ENCODE measurements at places on chromosomes 6 and 20.

DNA sequence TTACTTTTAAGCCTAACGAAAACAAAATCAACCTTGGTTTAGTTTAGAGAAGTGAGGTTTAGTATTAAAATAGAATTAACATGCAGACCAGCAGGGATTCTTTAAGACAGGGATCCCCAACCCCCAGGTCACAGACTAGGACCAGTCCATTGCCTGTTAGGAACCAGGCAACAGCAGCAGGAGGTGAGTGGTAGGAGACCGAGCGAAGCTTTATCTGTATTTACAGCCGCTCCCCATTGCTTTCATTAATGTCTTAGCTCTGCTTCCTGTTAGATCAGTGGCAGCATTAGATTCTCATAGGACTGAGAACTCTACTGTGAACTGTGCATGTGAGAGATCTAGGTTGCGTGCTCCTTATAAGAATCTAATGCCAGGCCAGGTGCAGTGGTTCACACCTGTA lies 225.9 kb downstream of the NKAIN2 start:
- DNase-seq, result no peak

- no peak for DNase-seq
These were observed 3.6 kb downstream of the GZF1 start for GRCh38 chr20:23365390-23366165.

DNA sequence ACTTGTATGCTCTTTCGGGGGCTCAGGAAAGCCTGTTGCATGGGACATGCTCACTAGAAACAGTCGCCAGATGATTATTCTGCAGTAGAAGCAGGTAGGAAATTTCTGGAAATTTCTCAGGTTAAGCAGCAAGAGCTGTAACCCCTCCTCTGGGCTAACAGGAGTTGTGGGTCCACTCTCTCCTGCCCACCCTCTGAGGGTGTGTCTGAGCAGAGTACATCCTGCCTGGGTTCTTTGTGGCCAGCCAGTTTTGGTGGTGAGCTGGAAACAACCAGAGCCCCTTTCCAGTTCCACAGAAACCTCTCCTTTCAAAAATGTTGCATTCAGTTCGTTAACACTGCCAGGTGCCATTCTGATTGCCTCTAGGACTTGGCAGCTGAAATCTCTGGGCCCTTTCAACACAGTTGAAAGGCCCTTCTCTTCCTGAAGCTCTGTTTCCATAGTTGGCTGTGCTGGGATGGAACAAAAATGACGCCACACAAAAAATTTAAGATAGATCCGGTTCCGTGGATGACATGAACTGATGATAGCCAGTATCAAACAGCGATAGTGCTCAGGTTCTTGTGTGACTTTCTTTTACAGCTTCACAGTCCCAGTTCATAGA lies 38.5 kb downstream of the PLCG1 start:
- DNase-seq, result no peak

GRCh38 chr20:19416627-19417026 lies 204.2 kb downstream of the SLC24A3 start:
- DNase-seq, result no peak

DNA sequence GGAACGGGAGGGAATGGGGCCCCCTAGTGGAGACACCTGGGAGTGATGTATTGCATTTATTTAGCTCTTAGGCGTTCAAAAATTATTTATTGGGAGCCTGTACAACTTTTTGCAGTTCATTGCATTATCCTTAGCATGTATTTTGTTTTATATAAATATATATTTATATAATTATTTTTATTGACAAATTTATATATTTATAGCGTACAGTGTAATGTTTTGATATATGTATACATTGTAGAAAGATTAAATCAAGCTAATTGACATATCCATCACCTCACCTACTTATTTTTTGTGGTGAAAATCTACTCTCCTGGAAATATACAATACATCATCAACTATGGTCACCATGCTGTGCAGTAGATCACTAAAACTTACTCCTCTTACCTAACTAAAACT lies 975 bp downstream of the SIRT5 start:
- DNase-seq, result no peak

DNA sequence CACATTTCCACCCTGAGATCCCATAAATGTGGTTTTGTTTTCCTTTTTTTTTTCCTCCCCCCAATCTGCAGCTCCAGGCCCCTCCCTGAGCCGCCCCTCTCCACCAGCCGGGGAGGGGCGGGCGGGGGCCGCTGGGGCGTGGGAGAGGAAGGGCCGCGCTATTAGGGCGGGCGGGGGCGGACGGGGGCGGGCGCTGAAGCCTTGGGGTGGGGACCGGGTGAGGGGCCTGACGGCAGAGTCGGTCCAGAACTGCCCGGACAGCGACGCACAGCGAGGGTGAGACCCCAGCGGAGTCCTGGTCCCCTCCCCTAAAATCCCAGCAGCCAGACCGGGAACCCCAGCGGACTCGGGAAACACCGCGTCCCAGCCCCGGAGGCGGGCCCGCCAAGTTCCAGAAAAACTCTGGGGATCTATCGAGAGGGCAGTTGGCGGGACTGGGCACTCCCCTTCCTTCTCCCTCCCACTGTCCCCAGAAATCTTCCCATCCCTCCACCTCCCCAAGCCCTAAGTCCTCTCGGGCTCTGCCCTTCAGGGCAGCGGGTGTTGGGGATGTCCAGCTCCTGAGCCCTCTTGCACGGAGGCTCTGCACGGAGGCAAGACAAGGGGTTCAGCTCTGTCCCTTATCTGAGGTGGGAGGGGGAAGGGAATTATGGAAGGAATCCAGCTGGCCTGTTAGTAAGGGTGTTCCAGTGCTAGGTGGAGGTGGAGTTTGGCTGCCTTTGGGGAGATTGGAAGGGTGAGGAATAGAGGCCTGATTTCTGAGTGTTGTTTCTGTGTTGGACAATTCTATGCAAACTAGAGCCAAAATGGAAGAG lies at the start of gene PRICKLE4:
Gene PRICKLE4 (plus strand): TSS at position 232 of the 815 bp plus-strand sequence. CDS start 2,692 bp downstream, outside the sequence.
- no peak for DNase-seq

DNA sequence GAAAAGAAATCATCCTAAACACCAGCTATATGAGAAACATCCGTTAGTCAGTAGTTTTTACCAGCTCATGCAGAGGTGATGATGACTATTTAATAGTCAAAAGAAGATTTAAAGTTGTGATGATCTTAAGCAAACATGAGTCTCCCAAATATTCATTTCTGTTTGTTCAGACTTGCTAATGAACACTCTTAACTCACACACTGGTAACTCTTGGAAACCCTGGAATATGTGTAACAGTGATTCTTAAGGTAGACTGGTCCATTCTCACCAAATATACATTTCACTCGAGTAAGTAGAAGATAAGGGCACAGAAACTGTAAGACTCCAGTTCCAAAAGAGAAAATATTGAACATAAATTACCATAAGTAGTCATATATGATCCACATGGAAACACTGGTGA lies 29.1 kb downstream of the RSPO3 start:
- DNase-seq, result no peak

GRCh38 chr6:14573703-14574290 lies 456.2 kb downstream of the CD83 start:
- DNase-seq, result no peak

DNA sequence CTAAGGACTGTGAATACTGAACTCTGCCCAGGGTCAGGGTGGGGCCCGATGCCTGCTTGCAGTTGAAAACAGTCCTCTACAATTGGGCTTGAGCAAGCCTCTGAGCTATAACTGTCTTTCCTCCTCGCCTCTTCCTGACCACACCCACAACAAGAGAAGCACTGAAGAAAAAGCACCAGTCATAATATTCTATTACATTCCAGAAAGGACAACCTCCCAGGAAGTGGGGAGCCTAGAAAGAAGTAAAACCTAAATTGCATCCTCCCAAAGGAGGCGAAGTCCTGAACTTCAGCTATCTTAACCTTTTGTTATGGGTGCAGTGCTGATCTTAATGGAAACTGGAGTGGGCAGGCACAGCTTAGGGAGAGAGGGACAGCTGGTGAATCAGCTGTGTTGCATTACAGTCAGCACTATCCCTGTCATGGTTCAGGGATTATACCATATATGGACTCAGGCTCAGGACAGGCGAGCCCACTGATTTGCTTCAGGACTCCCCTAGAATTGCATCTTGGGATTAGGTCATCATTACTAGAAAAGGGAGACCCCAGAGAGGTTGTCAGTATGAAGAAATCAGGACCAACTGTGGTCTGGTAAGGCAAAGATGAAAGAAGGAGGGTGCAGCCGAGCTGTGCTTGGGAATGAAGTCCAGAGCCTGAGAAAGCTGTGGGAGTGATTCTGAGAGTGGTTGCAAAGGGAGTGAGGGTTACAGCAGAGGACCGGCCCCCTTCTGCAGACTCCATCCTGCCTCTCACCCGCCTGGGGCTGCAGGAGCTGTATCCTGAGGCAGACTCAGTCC lies 18.3 kb upstream of the TRAM2 start:
- DNase-seq, result no peak

DNA sequence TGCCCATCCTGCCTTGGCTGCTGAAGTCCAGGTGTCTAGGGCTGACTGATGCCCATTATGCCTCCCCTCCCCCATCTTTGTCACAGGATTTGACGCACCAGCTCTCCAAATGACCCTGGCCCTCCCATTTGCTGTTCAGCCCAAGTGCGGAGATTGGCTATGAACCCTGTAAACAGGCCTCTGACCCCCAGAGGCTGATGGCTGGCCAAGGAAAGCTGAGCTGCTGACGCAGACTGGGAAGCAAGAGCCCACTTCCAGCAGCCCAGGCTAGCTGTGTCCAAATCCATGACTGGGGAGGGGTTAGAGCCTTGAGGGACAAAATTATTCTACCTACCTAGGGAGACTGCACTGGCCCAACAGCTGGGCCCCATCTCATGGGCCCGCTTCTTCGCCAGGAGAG lies 797 bp upstream of the GNRH2 start:
- DNase-seq, result no peak

DNA sequence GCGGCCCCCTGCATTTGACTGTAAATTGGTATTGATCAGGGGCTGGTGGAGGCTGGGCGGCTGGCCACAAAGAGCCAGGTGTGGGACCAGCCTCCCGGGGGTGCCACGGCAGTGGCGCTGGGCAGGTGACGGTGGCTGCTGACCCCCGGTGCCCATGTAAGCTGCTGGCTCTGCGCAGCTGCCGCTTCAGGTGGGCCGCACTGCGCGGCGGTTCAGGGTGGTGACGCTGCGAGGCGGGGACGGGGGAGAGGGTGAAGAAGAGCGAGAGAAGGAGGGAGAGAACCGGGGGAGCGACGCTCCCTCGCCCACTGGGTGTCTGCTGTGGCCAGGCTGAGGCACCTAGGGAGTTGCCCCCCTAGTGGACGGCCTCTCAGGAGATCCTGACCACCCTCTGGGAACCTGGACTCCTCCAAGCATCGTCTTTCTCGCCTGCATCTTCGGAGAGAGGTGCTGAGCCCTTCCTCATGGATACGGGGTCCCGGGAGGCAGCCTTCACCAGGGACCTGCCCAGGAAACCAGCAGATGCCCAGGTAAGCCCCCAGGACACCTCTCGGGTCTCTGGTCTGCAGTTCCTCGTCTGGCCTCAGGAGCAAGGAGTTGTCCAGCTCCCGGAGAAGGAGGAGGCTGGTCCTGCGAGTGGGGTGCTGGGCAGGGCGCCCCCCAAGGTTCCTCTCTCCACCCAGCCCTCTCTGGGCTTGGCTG lies 77.5 kb upstream of the GATA5 start:
- no peak for DNase-seq

GRCh38 chr20:19783966-19784401 lies 25.9 kb downstream of the RIN2 start:
- no peak for DNase-seq

DNA sequence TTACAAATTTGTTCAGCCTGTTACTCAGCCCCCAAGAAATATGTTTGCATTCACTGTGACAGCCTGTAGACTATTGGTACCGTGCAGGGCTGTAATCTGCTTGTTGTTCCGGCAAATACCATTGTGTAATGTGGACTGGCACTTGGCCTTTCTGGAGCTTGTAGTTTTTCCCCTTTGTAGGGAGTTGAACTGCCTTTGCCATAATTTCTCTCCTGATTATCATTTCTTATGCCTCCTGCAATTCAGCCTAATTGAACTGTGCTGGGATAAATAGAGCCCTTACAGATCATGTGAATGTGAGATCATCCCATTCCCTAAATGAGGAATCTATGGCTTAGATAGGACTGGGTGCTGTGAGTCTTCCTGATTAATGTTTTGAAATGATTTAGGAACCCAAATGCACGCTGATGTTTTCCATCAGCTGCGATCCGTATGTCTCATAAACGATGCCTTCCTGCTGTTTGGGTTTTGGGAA lies 185.1 kb downstream of the JARID2 start:
- no peak for DNase-seq

DNA sequence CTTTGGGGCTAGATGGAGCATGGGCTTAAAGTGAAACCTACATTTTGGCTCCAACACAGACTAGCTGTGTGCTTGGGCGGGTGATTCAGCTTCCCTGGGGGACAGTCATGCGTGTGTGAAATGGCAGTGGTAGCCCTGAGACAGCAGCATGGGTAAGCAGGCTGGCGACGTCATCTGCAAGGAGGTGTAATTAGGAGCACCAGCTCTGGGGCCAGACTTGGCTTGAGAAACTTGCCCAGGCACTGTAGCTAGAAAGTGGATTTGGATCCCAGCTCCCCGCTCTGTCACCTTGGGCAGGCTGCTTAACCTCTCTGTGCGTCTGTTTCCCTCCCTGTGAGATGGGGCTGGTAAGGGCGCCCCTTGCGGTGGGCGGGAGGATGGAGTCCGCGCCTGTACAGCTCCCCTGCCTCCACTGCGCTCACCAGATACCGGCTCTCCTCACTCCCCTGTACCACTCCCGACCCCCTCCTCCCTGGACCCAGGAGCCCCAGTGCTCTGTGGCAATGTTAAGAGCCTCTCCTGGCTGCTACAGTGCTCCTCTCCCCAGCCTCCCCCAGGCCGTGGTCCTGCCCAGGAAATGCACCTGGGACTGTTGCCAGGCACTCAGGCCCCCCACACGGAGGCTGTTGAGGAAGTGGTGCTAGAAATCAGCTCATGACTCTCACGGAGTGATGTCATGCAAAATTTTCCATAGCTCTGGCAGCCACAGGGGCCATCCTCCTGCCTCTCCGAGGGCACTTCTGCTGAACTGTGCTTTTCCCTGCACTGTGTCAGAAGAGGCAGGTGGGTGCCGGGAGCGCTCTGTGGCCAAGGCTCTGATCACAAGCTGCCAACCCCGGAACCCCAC lies 44.6 kb downstream of the SYNJ2 start:
- DNase-seq, result peak; percentile 81

GRCh38 chr6:27121640-27122039 lies 125.9 kb upstream of the PRSS16 start:
- DNase-seq, result no peak

GRCh38 chr6:64280569-64280968 lies 645.0 kb downstream of the PHF3 start:
- DNase-seq, result no peak

DNA sequence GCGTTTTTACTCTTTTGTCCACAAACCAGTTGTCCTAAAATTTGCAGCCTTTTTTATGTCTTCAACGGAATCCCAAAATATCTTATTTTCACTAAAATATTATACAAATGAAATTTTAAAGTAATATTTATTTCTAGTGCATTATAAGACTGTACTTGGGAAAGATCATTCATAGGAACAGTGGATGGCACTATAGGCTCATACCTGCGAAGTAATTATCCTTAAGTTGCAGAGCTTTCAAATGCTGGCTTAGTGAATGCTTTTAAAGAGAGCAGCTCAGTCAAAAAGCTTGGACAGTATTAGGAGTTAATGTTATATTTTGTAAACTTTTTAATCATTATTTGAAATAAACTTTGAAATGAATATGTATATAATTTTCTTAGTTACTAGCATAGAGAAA lies 254.9 kb downstream of the CDKAL1 start:
- no peak for DNase-seq

- DNase-seq, result no peak
These were observed 13.4 kb upstream of the MAPRE1 start for GRCh38 chr20:32806356-32806755.

GRCh38 chr6:87922947-87923330 lies 124.7 kb upstream of the SPACA1 start:
- no peak for DNase-seq

All from CD8-positive, alpha-beta memory T cell (primary cell).